Sciatic nerve (tissue), 2 donors: ENCODE measurements at places on chromosomes 13 and 19. TPM values are rescaled to one million over a fixed set of nuclear protein-coding genes. Genes with fewer than 3 reads are reported as not detected.

GRCh38 chr19:51809787-51810186 is 14.8 kb downstream of the FPR3 start:
- DNase-seq, result no peak

DNA sequence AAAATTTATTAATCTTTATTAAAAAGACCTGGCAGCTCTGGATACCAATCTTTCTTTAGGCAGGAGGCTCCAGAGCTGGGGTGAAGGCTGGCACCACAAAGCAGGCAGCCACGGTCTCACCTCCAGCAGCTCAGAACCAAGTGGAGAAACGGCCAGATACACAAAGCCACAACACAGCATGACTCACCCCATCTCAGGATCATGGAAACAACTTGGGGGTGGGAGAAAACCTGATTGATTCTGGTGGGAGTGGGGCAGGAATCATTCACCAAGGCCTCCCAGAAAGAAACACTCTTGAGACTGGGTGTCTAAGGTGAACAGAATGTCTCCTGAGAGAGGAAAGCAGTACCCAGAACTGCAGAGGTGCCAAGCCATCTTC is 64.2 kb downstream of the CRYL1 start:
- DNase-seq, result no peak

Gene ZNF524
- total RNA-seq, result 18.9 TPM

DNA sequence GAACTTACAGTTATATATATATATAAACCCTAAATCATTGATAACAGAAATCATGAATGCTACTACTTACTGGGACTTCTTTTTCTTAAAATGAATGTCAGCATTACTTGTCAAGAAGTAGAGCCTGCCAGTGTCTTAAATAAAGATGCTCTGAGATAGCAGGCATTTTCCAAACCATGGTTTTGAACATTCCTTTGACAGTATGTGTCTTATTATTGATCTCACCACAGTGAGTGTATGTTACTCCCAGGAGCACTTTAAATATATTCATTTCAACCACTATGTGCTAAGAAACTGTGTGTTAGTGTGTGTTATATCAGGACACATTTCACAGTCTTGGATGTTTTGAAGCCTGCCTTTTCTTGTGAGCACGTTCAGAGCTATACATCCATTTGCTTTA is 28.2 kb downstream of the TNFRSF19 start:
- DNase-seq, result no peak

DNA sequence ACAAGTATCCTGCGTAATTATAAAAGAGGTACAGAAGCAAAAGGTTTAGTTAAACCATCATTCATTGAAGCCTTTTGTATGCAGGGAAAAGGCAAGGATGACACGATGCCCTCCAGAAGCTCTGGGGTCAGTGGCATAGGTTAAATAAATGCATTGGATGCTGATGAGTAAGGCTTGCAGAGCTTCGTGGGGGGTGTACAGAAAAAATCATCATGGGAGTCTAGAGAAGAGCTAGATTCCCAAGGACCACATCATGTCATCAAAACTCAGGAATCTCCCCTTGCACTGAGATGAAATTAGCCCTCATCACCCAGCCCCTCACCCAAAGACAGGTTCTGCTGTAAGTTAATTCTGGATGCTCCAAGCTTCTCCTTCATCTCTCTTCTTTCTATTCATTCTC is 8.3 kb downstream of the FPR1 start:
- DNase-seq, result no peak

- no peak for DNase-seq
Observed at GRCh38 chr19:31639306-31639705, 290.1 kb upstream of the TSHZ3 start.

DNA sequence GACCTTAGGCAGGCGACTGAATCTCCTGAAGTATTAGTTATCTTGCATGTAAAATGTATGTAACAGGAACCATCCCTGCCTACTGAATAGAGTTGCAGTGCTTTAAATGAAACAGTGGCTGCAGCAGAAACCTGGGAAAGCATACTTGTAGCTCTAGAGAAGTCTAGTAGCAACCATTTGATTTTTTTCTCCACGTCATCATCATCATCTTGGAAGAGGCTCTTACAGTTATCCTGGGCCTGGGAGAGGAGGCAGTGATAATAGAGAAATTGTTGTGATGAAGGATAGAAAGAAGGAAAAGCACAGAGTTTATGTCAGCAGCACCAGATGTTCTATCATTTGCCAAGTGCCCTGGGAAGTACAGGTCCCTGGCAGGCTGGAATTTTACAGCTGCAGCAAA is 377.6 kb downstream of the ITGBL1 start:
- DNase-seq, result no peak

- no peak for DNase-seq
Observed at GRCh38 chr13:46355088-46355468, 32.0 kb downstream of the RUBCNL start.

GRCh38 chr19:40597329-40597838 is 3.8 kb upstream of the LTBP4 start:
- no peak for DNase-seq

GRCh38 chr19:39613597-39613996 is 11.3 kb downstream of the LGALS13 start:
- no peak for DNase-seq

GRCh38 chr19:10643968-10644259 is 10.2 kb upstream of the ILF3 start:
- no peak for DNase-seq

Gene ZNF587
- 40.1 TPM for total RNA-seq

Gene GPC5
- 2.5 TPM for total RNA-seq

DNA sequence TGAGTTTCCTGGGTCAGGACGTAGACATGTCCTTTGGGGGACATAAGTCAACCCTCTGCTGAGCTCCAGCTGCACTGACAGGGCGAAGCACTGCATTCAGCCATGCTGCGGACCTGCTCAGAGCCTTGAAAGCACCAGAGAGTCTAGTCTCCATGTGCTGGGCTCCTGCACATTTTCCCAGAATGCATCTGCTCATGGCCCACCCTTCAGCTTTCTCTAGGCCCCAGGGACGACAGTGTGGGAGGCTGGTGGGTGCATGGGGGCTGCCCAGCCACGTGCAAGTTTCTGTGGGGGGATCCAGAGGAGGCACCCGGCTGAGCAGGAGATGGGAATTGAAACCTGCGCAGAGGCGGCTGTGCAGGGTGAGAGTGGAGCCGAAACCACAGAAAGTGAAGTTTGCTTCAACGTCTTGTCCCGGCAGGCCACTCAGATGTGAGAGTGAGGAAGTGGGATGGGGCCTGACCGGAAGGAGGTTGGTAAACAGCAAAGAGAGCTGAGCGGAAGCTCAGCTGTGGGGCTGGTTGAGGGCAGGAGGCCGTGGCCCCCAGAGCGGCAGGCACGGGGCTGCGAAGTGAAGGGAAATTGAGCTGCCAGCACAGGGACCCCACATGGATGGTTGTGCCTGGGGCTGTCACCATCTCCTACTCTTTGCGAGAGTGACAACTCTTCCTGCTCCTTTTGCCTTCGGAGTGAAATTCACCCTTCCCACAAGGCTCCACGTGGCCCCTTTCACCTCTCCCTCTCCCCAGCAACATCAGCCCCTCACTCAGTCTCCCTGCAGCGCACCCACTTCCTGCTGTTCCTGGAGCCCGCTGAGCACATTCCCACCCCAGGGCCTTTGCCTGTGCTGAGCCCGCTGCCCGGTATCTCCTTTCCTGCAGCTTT is 11.8 kb downstream of the PGLS start:
- peak; percentile 75 for DNase-seq

DNA sequence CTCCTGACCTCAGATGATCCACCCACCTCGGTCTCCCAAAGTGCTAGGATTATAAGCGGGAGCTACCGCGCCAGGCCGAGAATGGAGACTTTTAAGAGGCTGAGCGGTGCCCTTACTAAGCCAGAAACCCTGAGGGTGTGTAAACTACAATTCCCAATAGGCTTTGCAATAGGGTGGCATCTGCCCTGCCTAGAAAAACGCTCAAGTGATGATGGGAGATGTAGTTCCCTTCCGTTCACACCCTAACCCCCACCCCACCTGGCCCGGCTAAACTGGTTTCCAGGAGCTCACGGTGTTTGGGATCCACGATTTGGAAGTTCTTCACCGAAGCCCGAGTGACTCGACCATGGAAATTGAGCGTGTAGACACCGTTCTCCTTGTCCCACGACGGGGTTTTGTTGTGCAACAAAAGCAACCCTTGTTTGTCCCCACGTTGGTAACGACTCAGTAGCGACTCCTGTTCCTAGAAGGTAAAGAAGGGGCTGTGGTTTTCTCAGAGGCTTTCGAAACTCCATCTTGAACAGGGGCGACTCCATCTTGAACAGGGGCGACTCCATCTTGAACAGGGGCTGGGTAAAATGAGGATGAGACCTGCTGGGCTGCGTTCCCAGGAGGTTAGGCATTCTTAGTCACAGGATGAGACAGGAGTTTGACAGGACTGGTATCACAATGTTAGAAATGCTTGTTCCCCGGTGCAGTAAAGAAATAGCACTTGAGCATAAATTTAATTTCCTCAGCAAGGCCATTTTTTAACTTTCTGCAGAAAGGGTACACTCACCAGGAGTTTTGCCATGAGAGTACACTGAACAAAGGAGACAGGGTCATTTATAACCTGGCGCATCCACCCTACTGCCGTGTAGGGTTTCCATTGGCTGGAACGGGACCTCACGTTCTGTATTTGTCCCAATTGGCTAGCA is 9.8 kb downstream of the PPP1R15A start:
- no peak for DNase-seq

DNA sequence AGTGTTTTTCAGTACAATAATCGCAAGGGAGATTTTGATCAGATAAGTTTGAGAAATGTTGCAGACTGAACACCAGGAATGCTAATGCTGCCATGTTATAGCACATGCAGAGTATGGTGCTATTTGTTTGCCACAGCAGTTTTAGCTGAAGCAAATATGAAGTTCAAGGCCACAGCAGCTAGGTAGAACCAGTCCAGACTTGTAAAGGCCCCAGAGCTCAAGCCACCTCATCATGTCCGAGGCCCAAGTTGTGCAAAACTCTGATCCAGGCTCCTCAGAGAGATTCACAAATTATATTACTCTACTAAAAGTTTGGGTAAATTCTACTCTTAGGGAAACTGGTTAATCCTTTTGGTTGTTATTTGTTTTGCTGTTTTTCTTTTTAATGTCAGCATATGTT is 2702.6 kb downstream of the PCDH9 start:
- no peak for DNase-seq

Gene OLFM4
- total RNA-seq, result 3.1 TPM

DNA sequence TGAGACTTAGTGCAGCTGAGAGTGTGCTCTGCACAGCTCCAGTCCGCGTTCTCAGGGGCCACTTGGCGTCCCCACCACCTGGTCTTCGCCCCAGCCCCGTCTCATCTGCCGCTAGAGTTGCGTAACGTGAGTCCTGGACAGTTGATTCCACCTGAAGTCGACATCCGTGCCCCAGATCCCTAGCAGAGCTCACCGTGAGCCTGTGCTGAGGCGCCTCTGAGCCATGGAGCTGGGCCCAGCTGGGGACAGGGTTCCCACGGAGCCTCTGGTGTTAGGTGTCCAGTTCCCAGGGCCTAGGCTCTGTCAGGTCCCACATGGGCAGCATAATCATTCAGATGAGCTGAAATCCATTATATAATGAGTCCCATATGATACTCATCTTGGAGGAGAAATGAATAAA is 147.1 kb upstream of the SOX1 start:
- no peak for DNase-seq

DNA sequence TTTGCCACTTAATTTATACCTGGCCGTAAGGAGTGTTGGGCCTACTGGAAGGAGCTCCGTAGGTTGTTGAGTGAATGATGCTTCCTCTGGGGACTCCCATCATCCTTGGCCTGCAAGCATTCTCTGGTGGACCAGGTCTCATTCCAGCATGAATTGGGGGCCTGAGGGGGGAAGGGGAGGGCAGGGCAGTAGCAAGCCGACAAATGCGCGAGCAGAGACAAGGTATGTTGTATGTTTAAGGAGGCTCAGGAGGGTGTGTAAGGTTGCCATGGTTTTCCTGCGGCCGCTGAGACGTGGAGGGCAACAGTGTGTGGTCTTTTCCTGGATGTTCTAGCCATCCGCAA is 749 bp downstream of the ZNF264 start:
- no peak for DNase-seq

Gene FCAR
- 5.2 TPM for total RNA-seq

- DNase-seq, result no peak
Observed at GRCh38 chr13:21637296-21637695, 33.3 kb upstream of the MICU2 start.

- DNase-seq, result no peak
Observed at GRCh38 chr13:99922631-99923404, 48.7 kb downstream of the ZIC5 start.

DNA sequence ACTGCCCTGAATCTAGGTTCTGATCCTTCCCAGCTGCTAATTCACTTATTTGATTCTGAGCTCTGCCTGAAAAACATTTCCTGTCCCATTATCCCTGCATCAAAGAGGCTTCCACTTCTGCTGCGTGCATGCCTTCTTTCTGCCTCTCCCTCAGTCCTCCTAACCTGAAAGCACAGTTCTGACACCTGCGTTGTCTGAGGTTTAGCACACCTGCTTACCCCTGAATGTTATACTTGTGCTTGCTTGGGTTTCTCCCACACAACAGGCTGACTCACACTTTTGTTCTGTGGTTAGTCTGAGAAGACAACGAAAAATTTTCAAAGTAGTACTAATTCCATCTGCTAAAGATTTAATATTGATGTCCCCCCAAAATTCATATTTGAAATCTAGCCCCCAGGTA is 3.1 kb upstream of the SOHLH2 start:
- DNase-seq, result no peak

- peak; percentile 84 for DNase-seq
Observed at GRCh38 chr19:54470991-54471782, 1.9 kb downstream of the CDC42EP5 start.

GRCh38 chr13:44337581-44337980 is 36.0 kb upstream of the SERP2 start:
- no peak for DNase-seq

GRCh38 chr19:14006085-14006765 is at the start of gene RFX1:
Gene RFX1, minus strand, starts transcription at chr19:14006320. Its CDS starts 12,477 bp downstream, at chr19:13993843.
- DNase-seq, result peak; percentile 100

Gene NXNL1
- total RNA-seq, result not detected

DNA sequence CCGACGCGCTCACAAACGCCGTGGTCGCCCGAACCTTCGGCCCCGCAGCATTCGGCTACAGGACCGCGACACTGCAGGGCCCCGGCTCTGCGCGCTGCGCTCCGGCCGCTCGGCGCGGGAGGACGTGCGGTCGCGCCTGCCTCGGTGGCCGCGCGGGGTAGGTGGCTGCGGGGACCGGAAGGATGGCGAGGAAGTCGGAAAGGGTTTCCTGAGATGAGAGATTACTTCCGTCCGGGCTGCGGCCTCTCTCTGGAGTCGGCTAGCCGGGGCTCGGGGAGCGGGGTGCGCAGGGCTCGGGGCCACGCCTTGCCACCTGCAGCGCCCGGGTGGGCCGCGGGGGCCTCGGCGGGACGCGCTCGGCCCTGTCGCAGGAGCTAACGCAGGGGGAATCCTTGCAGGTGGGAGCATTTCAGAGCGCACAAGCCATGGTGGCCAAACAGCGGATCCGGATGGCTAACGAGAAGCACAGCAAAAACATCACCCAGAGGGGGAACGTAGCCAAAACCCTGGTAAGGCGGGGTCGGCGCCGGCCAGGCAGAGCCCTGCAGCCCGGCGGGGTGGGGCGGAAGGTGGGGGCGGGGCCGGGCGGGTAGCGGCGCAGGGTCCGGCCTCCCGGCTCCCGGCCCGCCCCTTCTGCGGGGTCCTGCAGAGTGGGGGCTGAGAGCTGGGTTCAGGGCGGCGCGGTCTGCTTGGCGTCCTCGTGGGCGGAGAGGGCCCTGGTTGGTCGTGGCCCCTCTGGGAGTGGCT is at the start of gene SERP2:
SERP2 (plus strand) TSS at position 224 of the 747 bp plus-strand sequence; CDS start at position 426, 202 bp downstream.
- DNase-seq, result peak; percentile 65
